Kidney glomerular epithelial cell (primary cell): ENCODE measurements at places on chromosomes 3 and 15.
A peak's percentile ranks its signal among the peaks of the same experiment; 100 is the strongest.

- peak; percentile 37 for DNase-seq
Measured at GRCh38 chr15:67097930-67098740, 32.7 kb downstream of the SMAD3 start.

DNA sequence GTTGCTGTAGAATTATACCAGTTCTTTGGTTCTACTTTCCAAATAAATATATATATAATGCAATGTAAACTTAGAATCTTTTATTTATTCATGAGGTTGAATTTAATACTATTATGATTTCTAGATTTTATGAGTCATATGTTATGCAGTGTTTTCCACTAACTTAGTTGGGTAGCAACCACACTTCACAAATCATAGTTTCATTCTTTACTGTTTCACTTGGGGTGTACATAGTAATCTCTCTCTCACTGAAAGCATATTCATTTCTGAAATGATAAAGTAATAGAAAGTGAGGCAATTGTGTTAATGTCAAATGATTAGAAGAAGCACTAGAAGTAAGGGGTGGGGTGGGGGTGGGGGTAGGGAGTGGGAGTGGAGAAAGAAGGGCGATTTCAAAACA is 52.6 kb downstream of the IQCH start:
- DNase-seq, result no peak

DNA sequence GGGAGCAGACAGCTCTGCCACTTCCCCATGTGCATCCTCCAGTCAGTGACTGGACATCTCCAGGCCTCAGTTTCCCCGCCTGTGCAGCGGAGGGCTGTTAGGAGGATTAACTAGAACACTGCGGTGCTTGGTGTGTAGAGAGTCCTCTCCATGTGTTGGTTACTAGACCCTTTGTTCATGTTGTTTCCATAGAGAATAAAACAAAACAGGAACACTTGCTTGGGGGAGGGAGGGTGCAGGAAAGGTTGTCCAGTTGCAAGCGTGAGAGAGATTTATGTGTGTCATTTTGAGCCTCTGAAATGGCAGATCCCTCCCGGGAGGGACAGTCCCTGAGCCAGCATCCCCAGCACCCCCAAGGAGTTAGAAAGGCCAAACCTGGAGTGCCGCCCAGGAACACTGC is 184.0 kb upstream of the LYSMD4 start:
- no peak for DNase-seq

GRCh38 chr3:158671821-158672214 is 630 bp downstream of the LXN start:
- DNase-seq, result peak; percentile 14

DNA sequence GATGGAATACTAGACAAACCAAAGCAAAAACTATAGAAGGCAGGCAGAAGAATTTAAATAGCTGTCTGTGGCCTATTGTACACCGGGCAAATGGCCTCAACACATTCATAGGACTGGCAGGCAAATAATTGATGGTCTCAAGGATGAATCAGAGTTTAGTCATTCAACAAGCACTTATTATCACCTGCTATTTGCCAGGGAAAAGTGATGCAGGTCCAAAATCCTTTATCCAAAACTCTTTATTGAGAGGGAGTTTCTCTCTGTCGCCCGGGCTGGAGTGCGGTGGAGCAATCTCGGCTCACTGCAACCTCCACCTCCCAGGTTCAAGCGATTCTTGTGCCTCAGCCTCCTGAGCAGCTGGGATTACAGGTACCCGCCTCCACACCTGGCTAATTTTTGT is 2.3 kb downstream of the EIF2AK4 start:
- peak; percentile 51 for DNase-seq

DNA sequence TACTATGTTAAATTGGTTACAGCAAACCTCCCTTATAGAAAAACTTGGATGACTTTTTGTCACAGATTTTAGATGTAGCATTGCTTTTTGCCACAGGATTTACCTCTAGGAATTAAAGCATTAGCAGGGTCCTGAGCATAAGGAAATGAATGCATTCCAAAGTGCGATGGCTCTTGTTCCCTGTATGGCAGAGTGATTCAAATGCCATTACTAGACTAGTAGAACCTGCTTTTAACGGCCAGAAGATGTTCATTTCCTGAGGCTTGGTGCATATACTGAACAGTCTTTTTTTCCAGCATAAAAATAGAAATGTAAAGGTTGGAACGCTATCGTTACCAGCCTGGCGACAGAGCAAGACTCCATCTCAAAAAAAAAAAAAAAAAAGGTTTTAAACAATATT is 59.4 kb downstream of the WNT5A start:
- DNase-seq, result no peak

DNA sequence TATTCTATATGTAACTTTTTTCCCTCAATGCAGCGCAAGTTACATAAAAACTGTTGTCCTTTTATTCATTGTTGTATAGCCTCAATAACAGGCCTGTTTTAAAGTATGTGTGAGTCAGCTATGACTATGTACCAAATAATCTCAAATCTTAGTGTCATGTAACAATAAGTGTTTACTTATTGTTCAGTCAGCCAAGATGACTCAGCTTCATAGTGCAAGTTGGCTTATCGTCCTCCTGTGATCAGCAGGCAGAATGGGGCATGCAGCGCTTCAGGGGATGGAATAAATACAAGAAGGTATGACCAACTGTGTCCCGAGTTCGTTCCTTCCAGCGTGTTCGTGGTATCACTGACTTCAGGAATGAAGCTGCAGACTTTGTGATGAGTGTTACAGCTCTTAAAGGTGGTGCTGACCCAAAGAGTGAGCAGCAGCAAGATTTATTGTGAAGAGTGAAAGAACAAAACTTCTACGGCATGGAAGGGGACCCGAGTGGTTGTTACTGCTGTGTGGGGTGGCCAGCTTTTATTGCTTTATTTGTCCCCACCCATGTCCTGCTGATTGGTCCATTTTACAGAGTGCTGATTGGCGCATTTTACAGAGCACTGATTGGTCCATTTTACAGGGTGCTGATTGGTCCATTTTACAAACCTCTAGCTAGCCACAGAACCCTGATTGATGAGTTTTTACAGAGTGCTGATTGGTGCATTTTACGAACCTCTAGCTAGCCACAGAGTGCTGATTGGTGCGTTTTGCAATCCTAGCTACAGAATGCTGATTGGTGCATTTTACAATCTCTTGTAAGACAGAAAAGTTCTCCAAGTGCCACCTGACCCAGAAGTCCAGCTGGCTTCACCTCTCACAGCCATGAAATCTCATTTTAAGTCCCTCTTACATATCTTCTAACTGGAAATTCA is 1016.0 kb downstream of the MCTP2 start:
- DNase-seq, result peak; percentile 89

GRCh38 chr3:140470962-140471361 is 206.9 kb upstream of the TRIM42 start:
- DNase-seq, result peak; percentile 42
